ENCODE measurements at places on chromosomes 4 and X.

DNA sequence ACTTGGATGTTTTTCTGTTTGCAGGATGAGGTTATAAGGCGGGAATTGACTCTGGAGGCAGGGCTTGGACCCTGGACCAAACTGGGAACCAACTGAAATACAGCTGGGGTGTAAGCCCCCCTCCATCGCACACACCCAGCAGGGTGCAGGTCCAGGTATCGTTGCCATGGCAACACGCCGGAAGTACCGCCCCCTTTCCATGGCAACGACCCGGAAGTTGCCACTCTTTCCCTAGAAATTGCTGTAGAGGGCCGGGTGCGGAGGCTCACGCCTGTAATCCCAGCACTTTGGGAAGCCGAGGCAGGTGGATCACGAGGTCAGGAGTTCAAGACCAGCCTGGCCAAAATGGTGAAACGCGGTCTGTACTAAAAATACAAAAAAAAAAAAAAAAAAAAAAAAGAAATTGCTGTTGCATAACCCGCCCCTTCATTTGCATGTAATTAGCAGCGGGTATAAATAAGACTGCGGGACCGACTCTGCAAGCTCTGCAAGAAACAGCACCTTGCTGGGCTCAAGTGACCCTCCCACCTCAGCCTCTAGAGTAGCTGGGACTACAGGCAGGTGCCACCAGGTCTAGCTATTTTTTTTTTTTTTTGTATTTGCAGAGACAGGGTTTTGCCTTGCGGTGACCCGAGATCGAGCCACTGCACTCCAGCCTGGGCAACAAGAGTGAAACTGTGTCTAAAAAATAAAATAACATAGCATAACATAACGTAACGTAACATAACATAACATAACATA is 139.6 kb downstream of the CRLF2 start:
- no peak for DNase-seq

DNA sequence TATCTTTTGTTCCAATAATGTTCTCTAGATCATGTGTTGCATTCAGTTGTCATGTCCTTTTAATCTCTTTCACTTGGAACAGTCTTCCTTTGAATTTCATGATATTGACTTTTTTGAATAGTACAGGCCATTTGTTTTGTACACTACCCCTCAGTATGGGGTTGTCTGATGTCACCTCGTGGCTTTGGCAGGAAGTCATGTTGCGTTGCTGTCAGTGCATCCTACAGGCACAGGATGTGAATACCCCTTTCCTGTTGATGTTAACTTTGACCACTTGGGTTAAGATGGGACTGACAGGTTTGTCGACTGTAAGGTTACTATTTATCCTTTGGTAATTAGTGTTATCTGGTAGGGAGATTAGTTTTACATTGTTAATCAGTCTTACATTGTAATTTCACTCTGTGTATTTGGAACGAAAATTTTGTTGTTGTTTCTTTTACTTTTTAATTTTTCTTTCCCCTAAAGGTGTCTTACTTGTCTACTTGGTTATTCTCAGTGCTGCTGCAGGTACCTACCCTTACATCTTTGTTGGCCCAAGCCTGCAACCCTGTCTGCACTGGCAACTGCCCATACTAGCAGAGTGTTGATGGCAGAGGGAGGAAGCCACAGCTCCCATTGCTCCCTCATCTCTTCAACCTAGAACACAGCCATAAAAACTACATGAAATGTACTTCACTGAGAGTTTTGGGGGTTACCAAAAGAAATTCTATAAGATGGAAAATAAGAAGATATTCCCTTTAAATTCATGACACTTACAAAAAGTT is 14.7 kb upstream of the ATP8A1 start:
- DNase-seq: peak; percentile 61

GRCh38 chr4:86291180-86291579 is 68.7 kb downstream of the MAPK10 start:
- no peak for DNase-seq

- DNase-seq: no peak
These were observed 442.9 kb downstream of the MID1IP1 start for GRCh38 chrX:39244147-39244546.

GRCh38 chrX:107117993-107118321 is 665 bp downstream of the RBM41 start:
- no peak for DNase-seq

- DNase-seq: no peak
These were observed 19.3 kb upstream of the ZNF81 start for GRCh38 chrX:47817421-47817820.

GRCh38 chr4:113849771-113850170 is 88.2 kb upstream of the CAMK2D start:
- no peak for DNase-seq

DNA sequence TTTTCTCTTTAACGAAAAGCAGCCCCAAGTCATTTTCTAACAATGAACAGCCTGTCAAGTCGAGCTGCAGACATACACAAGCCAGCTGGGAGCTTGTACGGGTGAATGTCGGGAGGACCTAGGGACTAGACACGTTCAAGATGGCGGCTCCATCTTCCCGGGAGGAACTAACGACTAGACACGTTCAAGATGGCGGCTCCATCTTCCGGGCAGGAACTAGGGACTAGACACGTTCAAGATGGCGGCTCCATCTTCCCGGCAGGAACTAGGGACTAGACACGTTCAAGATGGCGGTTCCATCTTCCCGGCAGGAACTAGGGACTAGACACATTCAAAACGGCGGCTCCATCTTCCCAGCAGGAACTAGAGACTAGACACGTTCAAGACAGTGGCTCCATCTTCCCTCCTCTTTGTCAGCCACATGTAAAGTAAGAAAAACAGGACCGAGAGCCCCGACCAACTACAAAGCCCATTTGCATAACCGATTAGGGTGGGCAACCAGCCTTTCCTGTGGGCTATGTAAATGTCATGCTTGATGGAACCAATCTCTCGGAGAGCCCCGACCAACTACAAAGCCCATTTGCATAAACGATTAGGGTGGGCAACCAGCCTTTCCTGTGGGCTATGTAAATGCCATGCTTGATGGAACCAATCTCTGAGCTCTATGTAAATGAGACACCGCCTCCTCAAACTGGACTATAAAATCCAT is 175.5 kb downstream of the DHRSX start:
- peak; percentile 76 for DNase-seq

- DNase-seq: no peak
These were observed 342.3 kb downstream of the HNRNPD start for GRCh38 chr4:82031376-82031927.

DNA sequence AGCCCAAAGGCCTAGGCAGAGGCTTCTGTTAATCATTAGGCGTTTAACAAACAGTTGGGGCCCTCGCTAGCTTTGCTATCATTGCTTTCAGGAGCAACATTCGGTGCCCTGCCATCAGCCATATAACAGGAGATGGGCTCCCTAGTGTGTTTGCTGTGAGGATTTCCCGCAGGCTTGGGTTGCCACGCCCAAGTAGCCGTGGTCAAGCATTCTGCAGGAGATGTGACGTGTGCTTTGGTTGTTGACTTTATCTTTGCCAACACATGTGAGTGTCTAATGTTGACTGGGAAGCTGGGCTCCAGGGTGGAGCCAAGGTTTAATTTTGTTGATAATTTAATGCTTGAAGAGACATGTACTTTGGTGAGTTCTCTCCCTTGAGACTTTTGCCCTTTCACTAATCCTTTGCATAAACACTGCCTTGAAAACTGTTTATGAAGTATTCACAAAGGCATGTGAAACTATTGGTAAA is 184.6 kb upstream of the KIT start:
- DNase-seq: no peak

- no peak for DNase-seq
These were observed at the start of gene GYG2 for GRCh38 chrX:2828344-2828958. GYG2 (plus strand) TSS chrX:2828930; CDS start chrX:2830189, 1,259 bp downstream.

- no peak for DNase-seq
These were observed 182.7 kb downstream of the KCNIP4 start for GRCh38 chr4:21765810-21766407.

GRCh38 chr4:70280567-70280966 is 38.2 kb downstream of the CSN3 start:
- DNase-seq: no peak
